Right hindlimb (tissue), 1 donor: ENCODE measurements at places on chromosomes 4 and X.
A peak's percentile ranks its signal among the peaks of the same experiment; 100 is the strongest.

- DNase-seq, result no peak
Observed at GRCh38 chr4:19694812-19695211, 556.9 kb upstream of the SLIT2 start.

DNA sequence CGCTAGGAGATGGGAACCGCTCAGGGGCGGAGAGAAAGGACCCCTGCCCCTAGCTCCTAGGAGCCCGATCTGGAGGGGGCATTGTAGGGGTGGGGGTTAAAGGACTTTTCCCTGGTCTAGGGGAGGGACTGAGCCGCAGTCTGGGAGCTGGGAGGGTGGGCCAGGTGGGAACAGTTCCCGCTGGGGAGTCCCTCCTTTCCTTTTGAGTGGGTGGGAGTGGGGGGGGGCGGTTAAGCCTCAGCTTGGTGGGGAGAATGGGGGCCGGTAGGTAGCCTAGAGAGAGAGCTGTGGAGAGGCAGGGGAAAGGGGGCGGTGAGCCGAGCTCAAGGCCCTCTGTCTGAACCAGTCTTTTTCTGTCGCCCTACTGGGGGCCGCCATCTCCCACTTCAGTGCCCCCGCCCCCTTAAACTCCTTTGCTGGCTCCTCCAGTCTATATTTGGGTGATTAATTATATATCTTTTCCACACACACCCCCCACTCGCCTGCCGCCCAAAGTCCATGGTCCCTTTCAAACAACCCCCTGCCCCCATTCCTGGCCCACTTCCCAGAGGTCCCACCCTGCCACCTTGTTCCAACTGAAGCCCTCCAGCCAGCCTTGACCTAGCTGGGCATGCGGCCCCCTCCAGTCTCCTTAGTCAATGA, 822 bp downstream of the ZNF275 start:
- DNase-seq, result no peak

GRCh38 chr4:92060333-92060732, 243.4 kb upstream of the GRID2 start:
- DNase-seq, result no peak

DNA sequence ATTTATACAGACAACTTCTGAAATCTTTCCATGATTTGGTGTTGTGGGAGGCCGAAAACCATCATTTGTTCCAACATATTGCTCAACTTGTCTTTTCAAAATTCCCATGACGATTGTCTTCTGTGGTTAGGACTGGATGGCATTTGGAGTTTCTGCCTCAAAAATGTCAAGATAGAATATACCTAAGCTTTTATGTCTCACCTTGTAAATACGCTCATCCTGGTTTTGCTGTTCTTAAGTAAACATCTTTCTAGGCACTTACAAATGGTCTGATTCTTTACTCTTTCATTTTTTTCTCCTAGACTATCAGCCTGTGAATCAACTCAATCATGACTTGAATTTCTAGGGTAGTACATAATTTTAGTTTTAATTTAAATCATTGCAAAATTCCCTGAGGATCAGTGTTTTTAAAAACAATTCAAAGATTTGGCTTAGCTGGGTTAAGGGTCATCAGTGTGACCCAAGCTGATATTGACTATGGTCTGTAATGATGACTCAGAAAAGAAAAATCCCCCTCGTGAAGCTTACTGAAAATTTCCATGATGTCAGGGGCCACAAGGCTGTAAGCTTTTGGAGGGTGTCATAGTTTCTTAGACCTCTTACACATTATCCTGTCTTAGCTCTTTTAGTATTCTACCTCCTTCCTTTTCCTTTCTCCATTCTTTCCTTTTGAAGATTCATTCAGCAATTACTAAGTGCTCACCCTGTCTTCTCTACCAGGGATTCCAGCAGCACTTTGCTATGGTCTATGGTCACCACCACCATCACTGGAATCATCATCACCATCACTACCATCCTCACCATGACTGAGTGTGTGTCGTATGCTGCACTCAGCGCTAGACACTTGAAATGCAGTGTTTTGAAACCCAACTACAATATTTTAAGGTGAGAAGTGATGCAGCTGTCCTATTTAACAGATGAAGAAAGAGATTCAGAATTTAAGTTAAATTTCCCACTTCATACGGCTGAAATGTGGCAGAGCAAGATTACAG, 124.4 kb downstream of the CPE start:
- DNase-seq, result no peak

DNA sequence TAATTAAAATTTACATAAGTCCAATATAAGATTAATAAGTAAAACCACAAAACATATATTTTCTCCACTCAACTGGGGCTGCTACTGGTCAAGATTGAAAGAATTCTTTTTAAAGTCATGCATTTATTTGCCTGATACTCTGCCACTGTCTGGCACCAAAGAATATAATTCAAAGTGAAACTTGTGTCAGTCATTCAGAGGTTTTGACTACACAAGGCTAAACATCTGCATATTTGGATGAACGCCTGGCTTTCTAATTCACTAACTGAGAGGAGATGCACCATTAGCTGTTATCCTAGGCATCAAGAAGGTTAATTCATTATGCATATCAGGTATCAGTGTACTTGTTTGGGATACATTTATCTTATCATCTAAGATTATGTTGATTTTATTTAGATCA, 598.5 kb downstream of the CENPC start:
- no peak for DNase-seq

- DNase-seq, result no peak
Observed at GRCh38 chrX:19678941-19679340, 163.6 kb upstream of the MAP3K15 start.

DNA sequence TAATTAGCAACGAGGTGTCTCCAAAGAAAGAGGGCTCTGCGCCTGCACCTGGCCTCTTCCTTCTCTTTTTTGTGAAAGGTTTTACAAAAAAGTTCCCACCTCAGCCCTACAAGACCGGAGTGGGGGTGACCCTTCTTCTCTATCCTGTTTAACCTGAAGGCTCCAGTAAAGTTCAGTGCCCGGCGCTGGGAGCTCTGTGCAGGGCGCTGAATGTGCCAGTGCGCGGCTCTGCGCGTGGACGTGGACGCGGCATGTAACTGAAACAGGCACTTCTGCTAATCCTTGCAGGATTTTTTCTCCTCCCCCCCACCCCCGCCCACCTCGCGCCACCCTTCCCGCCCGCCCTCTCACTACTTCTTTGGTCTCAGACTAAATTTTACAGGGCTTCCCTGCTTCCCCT, 2.4 kb downstream of the GPR50 start:
- DNase-seq, result no peak

GRCh38 chr4:7625071-7625470, 190.3 kb upstream of the PSAPL1 start:
- DNase-seq, result no peak

GRCh38 chr4:13902146-13902545, 274.6 kb upstream of the BOD1L1 start:
- no peak for DNase-seq

GRCh38 chr4:8041868-8042267, 102.2 kb upstream of the AFAP1 start:
- DNase-seq, result no peak

GRCh38 chr4:183932576-183932975, 27.5 kb downstream of the STOX2 start:
- no peak for DNase-seq

DNA sequence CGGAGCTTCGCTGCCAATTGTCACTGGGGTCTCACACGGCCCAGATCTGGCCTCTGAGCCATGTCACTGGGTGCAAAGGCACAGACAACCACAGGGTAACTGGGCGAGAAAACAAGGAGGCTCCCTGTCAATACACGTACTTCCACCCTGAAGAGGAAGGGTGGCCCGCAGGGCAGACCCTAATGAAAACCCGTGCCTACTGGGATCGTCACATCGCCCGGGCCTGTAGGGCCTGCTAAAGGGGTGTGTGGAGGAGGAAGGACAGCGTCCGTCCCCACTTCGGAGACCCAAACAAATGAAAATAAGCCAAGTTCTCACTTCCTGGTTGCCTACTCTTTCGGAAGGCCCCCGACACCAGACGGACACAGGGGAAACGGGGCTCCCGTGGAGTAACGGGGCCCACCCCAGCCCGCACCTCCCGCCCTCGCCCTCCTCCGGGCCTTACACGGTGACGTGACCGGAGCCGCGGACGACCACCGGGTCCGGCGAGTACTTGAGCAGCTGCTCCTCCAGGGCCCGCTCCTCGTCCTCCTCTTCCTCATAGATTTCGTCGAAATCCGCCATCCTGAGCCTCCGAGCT, 578 bp downstream of the CHIC2 start:
- DNase-seq, result peak; percentile 65

- DNase-seq, result no peak
Observed at GRCh38 chr4:182616476-182616875, 300.7 kb downstream of the DCTD start.

DNA sequence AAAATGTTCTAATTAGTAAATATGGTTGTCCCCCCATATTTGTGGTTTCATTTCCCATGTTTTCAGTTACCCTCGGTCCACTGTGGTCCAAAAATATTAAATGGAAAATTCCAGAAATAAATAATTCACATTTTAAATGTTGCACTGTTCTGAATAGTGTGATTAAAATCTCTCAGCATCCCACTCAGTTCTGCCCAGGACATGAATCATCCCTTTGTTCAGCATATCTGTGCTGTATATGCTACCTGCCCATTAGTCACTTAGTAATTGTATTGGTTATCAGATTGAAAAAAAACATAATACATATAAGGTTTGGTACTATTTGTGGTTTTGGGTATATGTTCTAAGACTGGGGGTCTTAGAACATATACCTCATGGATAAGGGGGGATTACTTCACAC, 55.1 kb upstream of the NXF3 start:
- no peak for DNase-seq

GRCh38 chr4:67988991-67989390, 25.7 kb upstream of the TMPRSS11A start:
- DNase-seq, result no peak

GRCh38 chrX:69066021-69066757, 99.1 kb downstream of the PJA1 start:
- DNase-seq, result no peak

GRCh38 chr4:139530833-139531427, 25.1 kb downstream of the SETD7 start:
- no peak for DNase-seq

DNA sequence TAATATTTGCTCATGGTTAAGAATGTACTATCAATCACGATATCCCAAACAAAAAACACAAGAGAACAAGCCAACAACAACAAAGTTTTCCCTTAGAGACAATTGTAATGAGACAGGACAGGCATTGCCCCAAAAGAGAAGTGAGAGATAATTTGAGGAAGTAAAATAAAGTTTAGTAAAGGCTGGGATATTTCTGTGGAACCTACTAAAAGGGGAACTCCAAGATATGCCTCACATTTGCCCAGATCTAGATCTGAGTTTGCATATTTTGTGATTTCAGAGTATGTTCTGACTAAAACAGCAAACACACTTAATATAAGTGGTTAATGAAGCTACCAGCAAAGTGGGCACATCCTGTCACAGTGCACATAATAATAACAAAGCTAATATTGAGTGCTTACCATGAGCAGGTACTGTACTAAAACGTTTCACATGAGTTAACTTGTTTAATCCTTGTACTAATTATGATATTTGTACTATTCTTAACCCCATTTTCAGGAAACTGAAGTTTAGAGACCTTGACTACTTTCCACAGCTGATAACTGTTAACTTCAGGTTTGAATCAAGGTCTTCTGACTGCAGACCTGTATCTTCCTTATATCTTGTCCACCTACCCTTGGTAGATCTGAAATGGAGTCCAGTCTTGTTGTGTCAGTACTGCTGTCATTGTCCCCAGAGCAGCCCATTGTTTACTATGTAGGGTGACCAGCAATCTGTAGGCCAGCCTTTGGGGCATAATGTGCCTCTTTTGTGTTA, 26.0 kb upstream of the BMP2K start:
- DNase-seq, result no peak

DNA sequence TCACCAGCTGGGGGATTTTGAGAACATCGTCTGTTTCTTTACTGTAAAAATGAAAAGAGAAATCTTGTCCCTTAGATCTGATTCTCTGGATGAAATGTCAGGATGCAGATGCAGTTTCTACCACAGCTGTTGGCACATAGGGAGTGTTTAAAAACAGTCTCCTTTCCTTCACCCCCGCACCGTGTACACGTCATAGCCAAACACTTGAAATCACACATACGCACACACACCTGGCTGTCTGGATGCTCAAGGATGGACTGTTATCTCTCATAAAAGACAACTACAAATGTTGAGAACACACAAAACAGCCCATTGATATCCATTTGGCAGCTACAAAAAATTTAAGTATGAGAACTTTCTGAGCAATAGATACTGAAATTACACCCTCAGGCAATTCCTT, 275.8 kb upstream of the CLNK start:
- DNase-seq, result no peak

DNA sequence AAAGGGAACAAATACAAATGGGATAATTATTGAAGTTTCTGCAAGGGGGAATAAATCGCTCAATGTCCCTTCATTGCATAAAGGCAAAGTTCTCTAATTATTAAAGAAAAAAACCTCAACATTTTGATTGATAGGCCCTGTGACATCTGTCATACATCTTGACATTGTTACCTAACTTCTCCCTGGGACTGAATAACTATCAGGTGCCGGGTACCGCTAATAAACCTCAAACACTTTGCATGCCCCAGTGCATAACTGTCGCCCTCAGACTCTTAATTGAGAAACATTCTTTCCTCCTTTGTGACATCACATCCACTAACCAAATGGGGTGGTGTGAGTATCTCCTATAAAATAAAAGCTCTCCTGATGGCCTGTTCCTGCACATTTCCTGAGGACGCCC, at the start of gene ADAM29:
ADAM29 (plus strand) TSS at position 301 of the 400 bp plus-strand sequence. CDS start 57,168 bp downstream, outside the sequence.
- no peak for DNase-seq

GRCh38 chrX:151346931-151347543, 50.0 kb upstream of the VMA21 start:
- DNase-seq, result no peak

DNA sequence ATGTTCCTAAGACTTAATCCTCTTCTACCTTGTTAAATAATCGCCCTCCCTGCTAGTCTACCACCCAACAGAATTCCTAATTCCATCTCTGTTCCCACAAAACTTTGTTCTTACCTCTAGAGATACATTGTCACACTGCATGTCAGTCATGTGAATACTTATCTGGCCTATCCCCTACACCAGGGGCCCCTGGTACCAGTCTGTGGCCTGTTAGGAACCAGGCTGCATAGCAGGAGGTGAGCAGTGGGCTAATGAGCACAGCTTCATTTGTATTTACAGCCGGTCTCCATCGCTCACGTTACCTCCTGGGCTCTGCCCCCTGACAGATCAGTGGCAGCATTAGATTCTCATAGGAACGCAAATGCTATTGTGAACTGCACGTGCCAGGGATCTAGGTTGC, 73.9 kb downstream of the APBB2 start:
- no peak for DNase-seq

GRCh38 chr4:92969650-92970379, 666.0 kb downstream of the GRID2 start:
- DNase-seq, result no peak

- DNase-seq, result no peak
Observed at GRCh38 chr4:189279188-189279587, 661.5 kb upstream of the FRG1 start.

DNA sequence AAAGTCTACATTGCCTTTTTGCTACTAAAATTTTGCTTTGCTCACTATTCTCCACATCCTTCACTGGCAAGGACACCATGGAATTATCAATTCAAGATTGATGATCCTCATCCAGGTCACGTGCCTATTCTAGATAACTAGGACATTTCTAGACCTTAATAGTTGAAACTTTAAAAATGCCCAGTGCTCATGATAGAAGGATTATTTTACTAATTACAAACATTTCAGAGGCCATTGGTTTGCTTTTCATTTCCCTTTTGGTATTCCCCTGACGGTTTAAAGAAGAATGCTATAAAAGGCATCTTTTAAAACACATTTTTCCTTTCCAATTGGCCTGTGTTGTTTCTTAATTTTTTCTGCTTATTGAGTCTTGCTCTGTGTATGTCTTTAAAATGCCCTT, 249.4 kb downstream of the NDST4 start:
- no peak for DNase-seq

GRCh38 chr4:154234576-154234975, 257.0 kb downstream of the DCHS2 start:
- DNase-seq, result no peak
